Posterior cingulate gyrus (tissue), 11 donors: ENCODE measurements at places on chromosomes 13 and 19.
A peak's percentile ranks its signal among the peaks of the same experiment; 100 is the strongest.

DNA sequence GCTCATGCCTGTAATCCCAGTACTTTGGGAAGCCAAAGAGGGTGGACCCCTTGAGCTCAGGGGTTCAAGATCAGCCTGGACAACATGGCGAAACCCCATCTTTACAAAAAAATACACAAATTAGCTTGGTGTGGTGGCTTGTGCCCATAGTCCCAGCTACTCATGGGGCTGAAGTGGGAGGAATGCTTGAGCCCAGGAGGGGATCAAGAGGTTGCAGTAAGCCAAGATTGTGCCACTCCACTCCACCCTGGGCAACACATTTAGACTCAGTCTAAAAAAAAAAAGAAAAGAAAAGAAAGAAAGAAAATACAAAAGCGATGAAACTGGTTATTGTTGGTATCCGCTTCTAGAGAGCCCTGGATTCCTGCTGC, 597.4 kb downstream of the UQCRFS1 start:
- DNase-seq = no peak

GRCh38 chr13:107370015-107370785, 802.3 kb upstream of the ARGLU1 start:
- peak; percentile 12 for DNase-seq

- no peak for DNase-seq
Measured at GRCh38 chr13:102517959-102518358, 78.8 kb upstream of the TPP2 start.

GRCh38 chr19:13984186-13984585, 21.9 kb downstream of the RFX1 start:
- no peak for DNase-seq

GRCh38 chr13:78317030-78317429, 286.3 kb downstream of the POU4F1 start:
- no peak for DNase-seq

- DNase-seq = no peak
Measured at GRCh38 chr19:7912697-7913564, 1.7 kb upstream of the TGFBR3L start.
